ENCODE measurements at places on chromosomes 2 and 18.

- no peak for DNase-seq
Observed at GRCh38 chr18:74975001-74975400, 233.9 kb downstream of the PTGR3 start.

DNA sequence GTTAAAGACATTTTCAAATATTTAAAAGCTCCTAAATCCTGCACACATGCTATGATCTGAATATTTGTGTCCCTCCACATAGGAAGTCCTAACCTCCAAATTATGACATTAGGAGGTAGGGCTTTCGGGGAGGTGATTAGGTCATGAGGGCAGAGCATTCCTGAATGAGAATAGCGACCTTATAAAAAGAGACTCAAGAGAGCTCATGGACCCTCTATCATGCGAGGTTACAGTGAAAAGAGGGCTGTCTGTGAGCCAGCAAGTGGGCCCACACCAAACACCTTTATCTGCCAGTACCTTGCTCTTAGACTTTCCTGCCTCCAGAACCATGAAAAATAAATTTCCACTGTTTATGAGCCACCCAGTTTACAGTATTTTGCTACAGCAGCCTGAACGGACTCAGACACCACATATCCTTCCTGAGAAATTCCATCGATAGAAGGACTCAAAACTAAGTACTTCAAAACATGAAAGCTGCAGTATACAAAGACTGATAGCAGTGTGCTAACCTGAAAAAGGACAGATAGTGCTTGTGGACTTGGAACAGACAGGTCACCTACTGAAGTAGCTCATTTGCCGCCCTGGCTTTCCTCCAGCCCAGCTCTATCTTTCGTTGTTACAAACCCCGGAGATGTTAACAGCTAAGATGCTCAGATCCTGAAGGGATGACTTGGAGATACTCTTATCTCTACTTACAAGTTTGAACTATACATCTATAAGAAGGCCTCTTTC is 13.8 kb downstream of the FAM210A start:
- no peak for DNase-seq

GRCh38 chr2:226320076-226320948 is 479.3 kb downstream of the IRS1 start:
- DNase-seq, result no peak

- DNase-seq, result no peak
Observed at GRCh38 chr2:227204452-227204851, 40.0 kb downstream of the COL4A3 start.

DNA sequence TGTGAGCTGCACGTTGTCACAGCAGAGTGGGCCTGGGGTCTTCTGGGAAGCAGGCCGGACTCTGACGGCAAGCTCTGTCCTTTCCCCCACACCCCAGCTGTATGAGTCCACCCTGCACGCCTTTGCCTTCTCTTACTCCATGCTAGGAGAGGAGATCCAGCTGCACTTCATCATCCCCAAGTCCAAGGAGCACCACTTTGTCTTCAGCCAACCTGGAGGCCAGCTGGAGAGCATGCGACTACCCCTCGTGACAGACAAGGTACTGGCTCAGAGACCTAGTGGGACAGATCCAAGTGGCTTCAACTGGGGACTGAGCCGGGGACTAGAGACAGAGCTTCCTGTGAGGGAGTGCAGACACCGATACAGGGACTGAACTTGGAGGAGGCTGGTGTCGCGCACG is 40.1 kb downstream of the NTSR2 start:
- DNase-seq, result no peak

- no peak for DNase-seq
Observed at GRCh38 chr18:58321986-58322385, 278.0 kb downstream of the NEDD4L start.

DNA sequence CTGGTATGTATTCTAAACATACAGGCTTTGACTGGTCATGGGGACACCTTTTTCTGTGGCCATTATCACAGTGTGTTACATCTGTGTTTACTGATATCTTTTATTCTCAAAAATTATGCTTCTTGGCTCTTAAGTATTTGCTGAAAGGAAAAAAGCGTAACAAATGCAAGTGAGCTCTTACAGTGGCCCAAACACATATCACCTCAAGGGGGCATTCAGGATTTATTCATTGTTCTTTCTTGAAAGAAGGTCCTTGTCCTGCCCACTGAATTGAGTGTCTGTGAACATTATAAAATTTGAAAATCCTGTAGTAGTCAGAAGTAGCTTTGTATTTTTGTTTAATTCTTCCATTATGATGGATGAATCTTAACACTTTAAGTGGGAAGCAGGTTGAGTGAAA is 454.5 kb downstream of the XIRP2 start:
- no peak for DNase-seq

GRCh38 chr2:133844214-133844892 is 276.1 kb upstream of the NCKAP5 start:
- DNase-seq, result peak; percentile 68

DNA sequence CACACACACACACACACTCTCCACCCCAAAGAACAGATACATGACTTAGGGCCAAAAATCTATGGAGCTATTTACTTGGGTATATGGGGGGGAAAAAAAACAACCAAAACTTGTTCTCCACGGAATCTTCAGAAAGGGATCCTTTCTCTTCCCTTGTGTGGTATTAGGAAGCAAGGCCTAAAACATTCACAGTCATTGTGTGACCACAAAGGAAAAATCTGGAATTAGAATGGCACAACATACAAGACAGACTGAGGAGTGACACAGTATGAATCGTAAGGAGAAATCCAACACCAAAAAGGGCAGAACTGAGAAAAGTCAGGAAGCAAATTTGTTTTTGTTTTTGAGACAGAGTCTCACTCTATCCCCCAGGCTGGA is 70.3 kb downstream of the ASXL2 start:
- DNase-seq, result no peak

DNA sequence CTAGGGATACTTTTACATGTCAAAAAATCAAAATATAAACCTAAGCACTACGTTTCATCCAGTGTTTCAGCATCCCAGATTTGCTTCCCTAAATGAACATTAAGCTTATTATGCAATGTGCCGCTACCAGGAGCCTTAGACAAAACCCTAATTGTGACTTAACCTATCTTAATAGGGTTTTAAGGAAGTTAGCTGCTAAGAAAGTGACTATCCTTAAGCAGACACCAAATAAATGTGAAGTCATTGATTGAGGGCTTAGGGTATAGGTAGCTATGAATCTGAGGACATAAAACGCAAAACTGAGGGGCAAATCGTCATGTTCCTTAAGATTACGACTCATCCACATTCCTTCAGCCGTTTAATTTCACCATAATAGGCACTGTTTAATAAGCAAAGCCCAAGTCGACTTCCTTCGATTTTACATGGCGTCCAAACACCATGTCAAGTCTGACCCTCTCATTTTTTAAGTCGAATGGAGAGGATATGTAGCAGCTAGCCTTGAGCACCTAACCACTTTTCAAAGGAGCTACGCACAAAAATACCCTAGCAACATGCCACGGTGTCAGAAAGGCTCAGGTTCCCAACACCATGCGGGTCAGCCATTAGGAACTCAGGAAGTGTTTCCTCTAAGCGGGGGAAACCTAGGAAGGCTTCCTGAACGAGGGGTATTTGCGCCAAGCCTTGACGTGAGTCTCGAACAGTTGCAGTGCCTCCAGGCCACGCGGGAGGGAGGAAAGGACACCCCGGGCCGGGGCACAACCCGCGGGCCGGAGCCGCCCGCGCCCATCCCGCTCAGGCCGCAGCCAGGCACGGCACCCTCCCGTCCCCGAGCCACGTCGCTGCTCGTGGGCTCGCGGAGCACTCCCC is 1.0 kb downstream of the HDLBP start:
- DNase-seq, result no peak

DNA sequence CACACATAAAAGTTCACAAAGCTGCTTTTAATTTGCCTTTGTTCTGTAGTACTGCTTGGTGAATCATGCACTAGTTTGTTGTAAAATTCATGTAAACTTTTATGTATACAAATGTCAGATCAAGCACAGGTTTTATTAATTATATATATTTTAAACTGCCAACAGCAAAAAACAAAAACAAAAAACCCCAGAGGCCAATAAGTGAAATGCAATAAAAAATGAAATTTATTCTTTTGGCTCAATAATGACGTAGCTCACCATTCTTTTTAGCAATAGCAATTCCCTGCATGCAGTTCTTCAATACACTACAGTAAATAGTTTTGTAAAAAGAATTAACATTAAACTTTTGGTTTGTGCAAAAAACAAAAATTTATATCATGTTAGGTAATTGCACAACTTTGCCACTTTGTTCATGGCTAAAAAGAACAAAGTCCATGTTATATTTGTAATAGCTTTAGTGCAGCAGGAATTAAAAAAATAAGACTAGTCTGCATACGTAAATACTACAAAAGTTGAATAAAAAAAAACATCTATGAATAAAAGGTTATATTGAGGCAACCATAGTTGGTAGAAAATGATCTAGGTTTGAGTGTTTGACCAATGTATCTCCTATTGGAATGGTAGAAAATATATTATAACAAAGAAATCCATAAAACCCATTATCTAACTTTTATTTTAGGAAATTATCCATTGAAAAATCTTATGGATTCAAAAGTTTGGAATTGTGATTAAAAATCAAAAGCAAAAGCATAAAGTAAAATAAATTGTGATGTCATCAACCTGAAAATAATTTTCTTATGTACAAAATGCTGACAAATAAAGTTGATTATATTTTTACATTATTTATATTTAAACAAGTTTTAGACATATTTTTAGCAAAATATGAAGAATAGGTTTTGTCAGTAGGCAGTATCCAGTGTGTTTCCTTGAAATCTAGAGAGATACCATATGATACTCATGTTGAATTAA is 115.6 kb downstream of the SCN3A start:
- no peak for DNase-seq

- DNase-seq, result no peak
Observed at GRCh38 chr2:128306081-128306930, 12.4 kb downstream of the HS6ST1 start.

DNA sequence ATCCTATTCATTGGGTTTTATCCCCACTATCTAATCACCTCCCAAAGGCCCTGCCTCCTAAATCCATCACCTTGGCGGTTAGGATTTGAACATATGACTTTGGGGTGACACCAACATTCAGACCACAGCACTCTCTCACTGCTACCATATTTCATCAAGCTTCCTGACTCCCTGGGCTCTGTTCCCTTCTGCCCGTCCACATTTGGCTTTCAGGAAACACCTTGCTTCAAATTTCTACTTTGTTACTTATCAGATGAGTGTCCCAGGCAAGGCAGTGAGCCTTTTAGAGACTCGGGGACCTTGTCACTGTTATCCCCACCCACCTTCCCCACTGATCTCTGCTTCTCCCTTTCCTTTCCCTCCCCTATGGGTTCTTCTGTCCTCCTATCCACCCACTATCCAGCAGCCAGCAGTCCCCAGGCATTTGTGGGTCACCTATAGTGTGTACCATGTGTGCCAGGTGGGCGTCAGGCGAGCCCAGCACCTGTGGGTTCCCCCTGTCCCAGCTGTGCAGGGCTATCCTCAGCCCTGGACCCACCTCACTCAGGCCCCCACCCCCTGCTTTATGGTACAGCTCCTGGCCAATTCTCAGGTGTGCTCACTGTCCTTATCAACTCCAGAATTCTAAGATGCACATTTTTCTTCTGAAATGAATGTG is 230.9 kb downstream of the LOXHD1 start:
- DNase-seq, result no peak

DNA sequence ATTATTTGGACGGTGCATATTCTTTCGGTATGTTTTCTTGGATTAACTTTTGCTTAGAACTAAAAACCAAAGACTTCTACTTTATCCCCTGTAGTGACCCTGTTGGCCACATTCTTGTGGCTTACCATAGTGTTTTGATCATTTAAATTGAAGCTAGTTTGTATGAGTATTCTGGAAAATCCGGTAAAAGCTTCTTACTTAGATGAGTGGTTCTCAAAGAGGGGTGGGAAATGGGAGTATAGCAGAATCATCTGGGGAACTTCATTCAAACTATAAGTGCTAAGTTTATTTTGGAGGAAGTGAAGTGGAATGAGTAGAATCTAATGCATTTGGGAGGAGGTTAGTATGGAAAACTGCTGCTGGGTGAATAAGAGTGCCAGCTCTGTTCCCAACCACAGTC is 3.8 kb downstream of the PPP1CB start:
- no peak for DNase-seq
